ENCODE measurements at places on chromosomes 12 and 14. TPM values are rescaled to one million over a fixed set of nuclear protein-coding genes. Genes with fewer than 3 reads are reported as not detected.

SMCO3 gene
- total RNA-seq: 0.15 TPM

TUNAR gene
- not detected for total RNA-seq

PTGER2 gene
- total RNA-seq: 34.5 TPM

DPF3 gene
- total RNA-seq: 13.9 TPM

LRCOL1 gene
- total RNA-seq: not detected

LAG3 gene
- 0.15 TPM for total RNA-seq

TSPAN11 gene
- 1.0 TPM for total RNA-seq

OSBPL8 gene
- 105 TPM for total RNA-seq

TPPP2 gene
- not detected for total RNA-seq

TM9SF1 gene
- total RNA-seq: 87.0 TPM

MYO1H gene
- total RNA-seq: not detected

CLEC14A gene
- 15.9 TPM for total RNA-seq

USP44 gene
- 10.2 TPM for total RNA-seq

FBXW8 gene
- 20.9 TPM for total RNA-seq

PDZRN4 gene
- not detected for total RNA-seq

TMEM119 gene
- 611 TPM for total RNA-seq

FAM186B gene
- total RNA-seq: 0.99 TPM

C1S gene
- total RNA-seq: 827 TPM

CLEC7A gene
- not detected for total RNA-seq

COX8C gene
- not detected for total RNA-seq

All from smooth muscle cell of trachea (primary cell).